ENCODE measurements at places on chromosomes 3 and 15.

DNA sequence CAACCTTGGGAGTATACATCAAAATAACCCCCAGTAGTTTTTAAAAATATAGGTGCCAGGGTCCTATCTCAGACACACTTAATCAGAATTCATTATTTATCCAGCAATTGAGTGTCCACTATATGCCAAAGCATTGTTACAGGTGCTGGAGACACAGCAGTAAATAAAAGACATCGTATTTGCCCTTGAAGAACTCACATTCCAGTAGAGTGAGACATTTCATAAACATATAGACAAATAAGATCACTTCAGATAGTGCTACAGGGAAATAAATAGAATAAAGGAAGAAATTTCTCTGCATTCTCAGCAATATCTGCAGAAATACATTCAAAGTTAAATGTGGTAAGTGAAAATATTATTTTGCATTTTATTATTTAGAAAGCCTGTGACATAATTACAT lies 34.1 kb upstream of the ANKRD28 start:
- H3K4me3 ChIP-seq, result no peak overlapping the region
- no peaks in the 10 kb centered on the region for H3K36me3 ChIP-seq
- no peak for DNase-seq
- no peaks in the 10 kb centered on the region for H3K4me1 ChIP-seq

DNA sequence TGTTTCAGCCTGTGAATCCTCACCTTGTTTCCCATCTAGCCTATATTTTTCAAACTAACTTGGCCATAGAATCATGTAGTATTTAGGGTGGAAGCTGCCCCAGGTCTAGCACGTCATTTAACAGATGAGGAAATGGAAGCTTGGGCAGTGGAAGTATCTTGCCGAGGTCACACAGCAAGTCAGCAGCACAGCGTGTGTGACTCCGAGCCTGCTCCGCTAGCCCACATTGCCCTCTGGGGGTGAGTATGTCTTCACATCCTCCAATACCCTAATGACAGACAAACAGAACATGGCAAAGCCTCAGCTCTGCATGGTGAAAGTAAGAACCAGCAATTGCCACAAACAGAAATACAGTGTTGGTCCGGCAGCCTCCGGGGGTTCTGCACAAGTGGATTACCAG lies 2.2 kb upstream of the CCR5 start:
- H3K36me3 ChIP-seq, result no peaks in the 10 kb centered on the region
- H3K27ac ChIP-seq, result no peak overlapping the region
- no peak for DNase-seq
- H3K27me3 ChIP-seq, result no peaks in the 10 kb centered on the region
- H3K4me1 ChIP-seq, result no peaks in the 10 kb centered on the region

GRCh38 chr3:53242642-53243041 lies 13.2 kb downstream of the TKT start:
- peaks cover 17% of the 10 kb centered on the region for H3K4me1 ChIP-seq
- peaks cover 40% of the 10 kb centered on the region for H3K36me3 ChIP-seq
- no peaks in the 10 kb centered on the region for H3K27me3 ChIP-seq
- DNase-seq, result no peak
- H3K27ac ChIP-seq, result no peak overlapping the region

DNA sequence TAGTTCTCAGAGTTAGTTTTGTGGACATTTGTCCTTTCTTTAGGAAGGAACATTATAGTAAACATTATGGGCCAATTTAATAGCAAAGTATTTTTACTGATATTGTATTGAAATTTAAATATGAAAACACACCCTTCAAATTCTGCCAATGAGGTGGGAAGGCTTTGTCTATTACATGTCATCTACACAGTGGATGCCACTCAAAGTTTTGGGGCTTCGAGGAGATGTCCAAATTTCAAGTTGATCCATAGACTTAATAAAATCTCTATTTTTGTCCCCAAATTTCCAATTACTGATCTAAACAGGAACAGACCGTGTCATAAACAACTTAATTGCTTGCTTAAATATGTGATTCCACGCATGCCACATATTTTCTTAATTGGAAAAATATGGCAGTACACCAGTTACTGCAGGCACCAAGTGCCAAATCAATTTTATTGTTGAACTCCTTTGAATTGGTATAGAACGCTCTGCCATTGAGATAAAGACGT lies 1.7 kb downstream of the SHOX2 start:
- no peak overlapping the region for H3K27ac ChIP-seq
- no peaks in the 10 kb centered on the region for H3K4me1 ChIP-seq
- H3K4me3 ChIP-seq, result no peak overlapping the region
- no peak for DNase-seq

- H3K36me3 ChIP-seq, result no peaks in the 10 kb centered on the region
- H3K4me3 ChIP-seq, result no peak overlapping the region
- H3K27ac ChIP-seq, result no peak overlapping the region
- no peaks in the 10 kb centered on the region for H3K4me1 ChIP-seq
- H3K27me3 ChIP-seq, result no peaks in the 10 kb centered on the region
Observed at GRCh38 chr15:78225783-78226541, 8.4 kb downstream of the ACSBG1 start.

- no peaks in the 10 kb centered on the region for H3K27me3 ChIP-seq
- H3K4me1 ChIP-seq, result no peaks in the 10 kb centered on the region
- no peaks in the 10 kb centered on the region for H3K36me3 ChIP-seq
- DNase-seq, result no peak
- no peak overlapping the region for H3K27ac ChIP-seq
Observed at GRCh38 chr3:114418107-114418506, 124.3 kb downstream of the TIGIT start.

Measured in neuronal stem cell (in vitro differentiated cells).